ENCODE measurements at places on chromosomes 1 and 21.
A peak's percentile ranks its signal among the peaks of the same experiment; 100 is the strongest.

GRCh38 chr1:58683519-58683918, 16.3 kb downstream of the MYSM1 start:
- no peak for DNase-seq

- no peak for DNase-seq
Measured at GRCh38 chr21:18253221-18253620, 8.6 kb downstream of the CHODL start.

- DNase-seq: no peak
Measured at GRCh38 chr1:209493559-209493958, 90.0 kb upstream of the CAMK1G start.

DNA sequence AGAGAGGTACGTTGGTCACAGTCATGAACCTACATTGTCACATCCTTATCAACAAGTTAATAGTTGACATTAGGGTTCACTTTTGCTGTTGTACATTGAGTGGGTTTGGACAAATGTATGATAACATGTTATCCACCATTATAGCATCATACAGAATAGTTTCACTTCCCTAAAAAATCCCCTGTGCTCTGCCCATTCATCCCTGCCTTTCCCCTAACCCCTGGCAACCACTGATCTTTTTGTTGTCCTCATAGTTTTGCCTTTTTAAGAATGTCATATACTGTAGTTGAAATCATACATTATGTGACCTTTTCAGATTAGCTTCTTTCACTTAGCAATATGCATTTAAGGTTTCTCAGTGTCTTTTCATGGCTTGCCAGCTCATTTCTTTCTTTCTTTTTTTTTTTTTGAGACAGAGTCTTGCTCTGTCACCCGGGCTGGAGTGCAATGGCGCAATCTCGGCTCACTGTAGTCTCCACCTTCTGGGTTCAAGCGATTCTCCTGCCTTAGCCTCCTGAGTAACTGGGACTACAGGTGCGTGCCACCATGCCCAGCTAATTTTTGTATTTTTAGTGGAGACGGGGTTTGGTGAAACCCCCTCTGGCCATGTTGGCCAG, 50.6 kb downstream of the UCK2 start:
- DNase-seq: no peak

DNA sequence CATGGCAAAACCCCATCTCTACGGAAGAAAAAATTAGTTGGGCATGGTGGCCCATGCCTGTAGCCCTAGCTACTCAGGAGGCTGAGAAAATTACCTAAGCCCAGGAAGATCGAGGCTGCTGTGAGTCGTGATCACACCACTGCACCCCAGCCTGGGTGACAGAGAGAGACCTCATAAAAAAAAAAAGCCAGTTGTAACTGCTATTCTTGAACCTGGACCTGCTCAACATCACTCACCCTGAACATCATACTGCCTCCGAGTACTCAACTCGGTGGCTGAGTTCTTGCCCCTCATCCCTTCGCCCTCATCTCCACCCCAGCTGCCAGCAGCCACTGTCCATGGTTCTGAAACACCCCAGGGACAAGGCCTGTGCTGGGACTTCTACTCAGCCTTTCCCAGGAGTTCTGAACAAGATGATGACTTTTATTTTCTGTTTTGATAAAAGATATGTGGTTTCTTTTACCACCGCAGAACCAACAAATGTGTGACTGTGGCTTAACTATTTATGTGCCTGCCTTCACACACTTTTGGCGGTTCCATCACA, 5.4 kb upstream of the DISP3 start:
- DNase-seq: no peak

DNA sequence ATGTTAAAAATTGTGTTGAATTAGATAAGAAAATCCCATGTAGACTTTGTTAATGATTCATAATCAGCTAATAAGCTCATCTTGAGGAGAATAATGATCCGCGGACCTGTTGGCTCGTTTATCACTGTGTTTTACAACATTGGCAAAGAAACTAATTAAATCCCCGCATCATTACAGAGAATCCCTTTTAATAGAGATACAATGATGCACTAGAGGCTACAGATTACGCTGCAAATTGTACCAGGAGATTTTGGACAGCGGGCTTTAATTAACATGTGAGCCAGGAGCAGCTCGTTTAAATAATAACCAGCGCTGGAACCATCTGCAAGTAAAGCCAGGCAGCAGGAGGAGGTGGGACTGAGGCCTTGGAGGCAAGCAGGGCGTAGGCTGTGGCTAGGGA, 280.3 kb upstream of the POU3F1 start:
- DNase-seq: peak; percentile 6

DNA sequence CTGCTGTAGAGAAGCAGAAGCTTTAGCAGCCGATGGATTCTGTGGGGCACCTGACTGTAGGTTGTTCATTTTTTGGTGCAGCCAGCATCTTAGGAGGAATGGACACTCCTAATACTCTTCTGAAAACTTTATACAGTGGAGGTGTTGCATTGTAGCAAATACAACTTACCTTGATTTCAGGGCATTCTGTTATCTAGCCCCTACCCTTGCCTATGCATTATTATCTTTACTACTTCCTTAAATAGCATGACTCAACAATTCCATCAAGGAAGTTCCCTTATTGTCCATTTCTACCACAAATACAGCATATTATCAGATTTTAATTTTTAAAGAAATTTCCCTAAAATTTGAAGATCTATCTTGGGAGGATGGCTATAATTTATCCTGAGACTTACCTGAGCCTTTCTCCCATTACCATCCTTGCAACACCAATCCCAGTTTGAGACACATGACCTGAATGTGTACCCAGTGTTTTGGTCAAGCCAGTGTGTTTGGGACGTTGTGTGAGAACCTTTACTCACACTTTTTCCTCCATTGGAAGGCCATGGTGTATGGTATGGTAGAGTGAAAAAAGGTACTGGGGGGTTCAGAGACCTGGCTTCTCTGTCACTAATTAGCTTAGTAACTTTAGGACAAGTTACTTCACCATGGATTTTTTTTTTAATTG, 9.2 kb downstream of the POU2F1 start:
- no peak for DNase-seq

DNA sequence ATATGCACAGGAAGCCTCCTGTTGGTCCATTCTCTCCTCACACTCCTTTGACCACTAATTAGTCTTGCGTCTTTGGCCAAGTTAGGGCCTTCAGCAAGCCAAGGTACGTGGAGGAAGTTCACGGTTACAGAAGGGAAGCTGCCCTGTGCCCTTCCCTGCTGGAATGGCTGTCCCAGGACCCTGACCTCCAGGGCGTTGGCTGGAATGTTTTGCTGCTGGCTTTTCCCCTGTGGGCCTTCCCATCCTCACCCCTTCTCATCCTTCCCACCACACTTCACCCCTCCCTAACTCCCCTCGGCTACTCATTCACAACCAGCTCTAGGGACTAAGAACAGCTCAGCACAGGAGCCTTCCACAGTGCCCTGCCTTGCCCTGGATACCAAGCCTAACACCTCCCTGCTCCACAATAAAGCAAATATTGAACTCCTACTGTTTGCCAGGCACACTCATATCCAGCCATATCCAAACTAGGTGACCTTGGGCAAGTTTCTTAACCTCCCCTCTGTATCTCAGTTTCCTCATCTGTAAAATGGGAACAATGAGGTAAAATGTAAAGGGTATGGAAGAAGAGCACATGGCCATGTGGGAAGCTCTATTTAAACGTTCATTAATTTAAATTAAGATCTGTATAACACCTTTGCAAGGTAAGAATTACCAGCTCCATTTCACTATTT, 8.8 kb upstream of the CDCP2 start:
- DNase-seq: no peak
